ENCODE measurements at places on chromosomes 5 and 9.

GRCh38 chr5:149323210-149323609 is 22.1 kb upstream of the GRPEL2 start:
- DNase-seq: no peak

DNA sequence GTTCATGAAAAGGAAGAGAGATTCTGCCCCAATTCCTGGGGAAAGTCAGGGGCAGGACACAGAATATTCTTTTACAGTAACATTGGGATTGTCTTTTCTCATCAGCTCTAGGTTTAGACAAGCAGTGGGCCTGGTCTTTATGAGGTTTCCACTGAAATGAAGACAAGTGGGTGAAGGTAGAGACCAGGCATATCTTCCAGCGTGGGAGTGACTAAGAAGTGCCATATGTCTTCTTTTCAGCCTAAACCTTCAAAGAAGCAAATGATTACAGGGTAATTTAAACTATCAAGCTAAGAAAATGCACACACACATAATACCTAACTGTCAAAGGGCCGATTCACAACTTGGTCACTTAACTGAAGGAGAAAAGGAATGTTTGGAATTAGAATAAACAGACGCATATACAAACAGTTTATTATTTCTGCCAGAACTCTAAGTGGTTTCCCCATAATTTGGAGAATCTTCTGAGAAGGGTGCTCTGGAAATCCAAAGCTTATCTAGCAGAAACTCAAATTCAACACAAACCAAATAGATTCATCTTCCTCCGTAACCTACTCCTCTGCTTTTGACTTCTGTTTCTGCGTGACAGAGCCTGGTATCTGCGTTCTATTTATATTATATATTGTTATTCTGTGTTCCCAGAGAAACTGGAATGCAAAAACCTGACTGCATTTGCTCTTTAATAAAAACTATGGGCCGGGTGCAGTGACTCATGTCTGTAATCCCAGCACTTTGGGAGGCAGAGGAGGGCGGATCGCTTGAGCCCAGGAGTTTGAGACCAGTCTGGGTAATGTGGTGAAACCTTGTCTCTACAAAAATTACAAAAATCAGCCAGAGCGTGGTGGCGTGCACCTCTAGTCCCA is 22.0 kb upstream of the TEK start:
- no peak for DNase-seq

DNA sequence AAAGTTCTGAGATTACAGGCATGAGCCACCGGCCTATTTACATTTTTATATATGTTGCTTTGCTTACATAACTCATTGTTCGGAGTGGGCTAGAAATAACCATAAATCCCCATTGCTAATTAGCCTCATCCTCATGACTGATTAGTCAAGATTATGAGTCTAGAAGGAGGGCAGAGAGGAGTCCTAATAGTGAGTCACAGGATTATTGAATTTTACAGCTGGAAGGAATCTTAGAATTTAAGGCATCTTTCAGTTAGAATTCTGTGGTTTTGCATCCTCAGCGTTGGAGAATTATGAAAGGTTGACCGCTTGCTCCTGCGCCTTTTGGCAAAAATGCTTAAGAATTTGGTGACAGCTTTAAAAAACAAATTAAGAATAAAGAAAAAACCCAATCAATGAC is 2.6 kb upstream of the PBX3 start:
- no peak for DNase-seq

DNA sequence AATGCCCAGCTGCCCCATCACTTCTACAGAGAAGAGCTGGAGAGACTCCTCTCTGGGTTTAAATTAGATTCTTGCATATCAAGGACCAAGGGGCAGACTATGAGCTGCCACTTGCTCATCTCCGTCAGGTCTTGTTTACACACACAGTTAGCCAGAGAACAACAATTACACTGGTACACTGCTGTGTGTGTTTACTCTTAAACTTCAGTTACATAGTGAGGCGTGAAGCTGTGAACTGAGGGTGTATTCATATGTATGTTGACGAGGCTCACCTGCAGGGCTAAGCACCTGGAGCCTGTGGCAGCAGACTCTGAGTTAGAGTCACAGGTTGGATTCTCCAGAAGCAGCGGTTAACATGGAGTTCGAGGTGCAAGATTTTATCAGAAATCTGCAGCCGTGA is 155.4 kb upstream of the ANKH start:
- DNase-seq: no peak

GRCh38 chr5:110880413-110880812 is 141.6 kb downstream of the SLC25A46 start:
- no peak for DNase-seq

DNA sequence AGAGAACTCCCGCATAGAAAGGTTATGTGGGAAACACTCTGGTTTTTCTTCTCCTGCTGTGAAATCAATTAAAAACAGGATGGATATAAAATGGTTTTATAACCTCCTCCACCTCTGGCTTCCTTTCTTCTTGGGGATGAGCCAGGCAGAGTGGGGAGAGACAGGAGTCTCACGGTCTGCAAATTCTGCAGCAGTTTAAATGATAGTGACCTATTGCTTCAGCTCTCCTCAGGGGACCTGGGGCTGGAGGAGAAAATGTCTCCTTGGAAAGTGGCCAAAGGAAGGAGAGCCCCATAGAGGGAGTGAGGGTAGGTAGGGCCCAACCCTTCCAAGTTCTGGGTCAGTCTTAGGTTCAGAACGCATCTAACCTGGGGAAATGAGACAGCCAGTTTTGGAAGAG is 118.8 kb downstream of the MTX3 start:
- DNase-seq: no peak

GRCh38 chr5:9710069-9710468 is 79.9 kb upstream of the TAS2R1 start:
- DNase-seq: no peak

DNA sequence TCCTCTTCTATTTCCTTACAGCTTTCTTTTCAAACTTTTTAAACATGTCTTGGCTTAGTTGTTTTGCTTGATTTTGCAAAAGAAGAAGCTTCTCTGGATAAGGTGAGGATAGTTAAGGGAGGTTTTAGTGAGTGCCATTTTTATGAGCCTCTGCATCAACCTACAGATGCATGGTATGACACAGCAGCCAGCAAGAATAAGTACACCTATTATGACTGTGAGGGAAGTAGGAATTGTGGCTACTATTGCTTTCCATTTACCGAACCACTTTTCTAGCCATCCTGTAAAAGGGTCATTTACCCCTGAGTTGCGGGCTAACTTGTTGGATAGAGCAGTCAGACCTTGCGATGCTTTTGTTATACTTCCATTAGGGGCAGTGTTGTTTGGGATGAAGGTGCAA is 7.0 kb upstream of the TUT7 start:
- no peak for DNase-seq

DNA sequence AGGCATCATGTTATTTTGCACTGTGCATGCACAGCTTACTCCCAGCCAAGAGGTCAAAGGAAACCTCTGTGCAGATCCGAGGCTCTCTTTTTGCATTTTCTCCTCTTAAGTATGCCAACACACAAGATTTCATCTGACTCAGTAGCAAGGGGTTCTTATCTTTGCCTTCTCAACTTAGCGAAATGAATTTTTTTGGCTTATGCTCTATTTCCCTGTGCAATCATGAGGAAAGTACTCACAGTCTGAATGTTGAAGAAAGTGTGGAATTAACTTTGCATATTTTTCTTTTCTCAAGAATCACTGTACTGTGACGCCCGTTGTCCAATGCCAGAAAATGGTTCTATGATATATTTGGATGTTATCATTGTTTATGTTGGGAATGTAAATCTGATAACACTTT is 173.5 kb upstream of the FBXL7 start:
- no peak for DNase-seq

- DNase-seq: no peak
Measured at GRCh38 chr5:11564706-11565105, 339.5 kb downstream of the CTNND2 start.

DNA sequence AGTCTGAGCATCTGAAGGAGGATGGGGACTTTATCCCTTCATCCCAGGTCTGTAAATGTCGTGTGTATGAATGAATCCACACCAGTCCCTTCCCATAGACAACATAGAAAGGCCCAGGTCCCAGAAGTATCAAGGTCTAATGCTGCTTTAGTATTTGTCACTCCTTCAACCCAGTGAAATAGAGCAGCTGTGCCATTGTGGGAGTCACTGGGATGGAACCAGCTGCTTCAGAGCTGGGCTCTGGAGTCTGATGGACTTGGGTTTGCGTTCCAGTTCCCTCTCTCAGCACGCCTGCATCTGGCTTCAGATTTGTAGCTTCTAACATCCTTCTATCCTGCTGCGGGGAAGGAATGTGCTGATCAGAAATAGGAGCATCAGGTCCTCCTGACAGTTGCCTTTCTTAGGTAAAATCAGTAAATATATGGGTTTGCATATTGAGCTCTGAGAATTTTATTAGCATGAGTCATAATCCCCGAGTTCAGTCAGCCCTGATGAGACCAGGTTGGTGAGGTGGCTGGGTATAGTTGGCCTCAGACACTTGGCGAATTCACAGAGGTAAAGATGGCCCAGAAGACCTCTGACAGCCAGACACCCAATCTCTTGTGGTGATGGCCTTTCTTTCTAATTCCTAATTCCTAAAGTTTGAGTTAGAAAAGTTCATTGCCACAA is 10.1 kb downstream of the ACO1 start:
- DNase-seq: no peak

GRCh38 chr9:19689328-19690101 is 99.3 kb downstream of the SLC24A2 start:
- DNase-seq: no peak

DNA sequence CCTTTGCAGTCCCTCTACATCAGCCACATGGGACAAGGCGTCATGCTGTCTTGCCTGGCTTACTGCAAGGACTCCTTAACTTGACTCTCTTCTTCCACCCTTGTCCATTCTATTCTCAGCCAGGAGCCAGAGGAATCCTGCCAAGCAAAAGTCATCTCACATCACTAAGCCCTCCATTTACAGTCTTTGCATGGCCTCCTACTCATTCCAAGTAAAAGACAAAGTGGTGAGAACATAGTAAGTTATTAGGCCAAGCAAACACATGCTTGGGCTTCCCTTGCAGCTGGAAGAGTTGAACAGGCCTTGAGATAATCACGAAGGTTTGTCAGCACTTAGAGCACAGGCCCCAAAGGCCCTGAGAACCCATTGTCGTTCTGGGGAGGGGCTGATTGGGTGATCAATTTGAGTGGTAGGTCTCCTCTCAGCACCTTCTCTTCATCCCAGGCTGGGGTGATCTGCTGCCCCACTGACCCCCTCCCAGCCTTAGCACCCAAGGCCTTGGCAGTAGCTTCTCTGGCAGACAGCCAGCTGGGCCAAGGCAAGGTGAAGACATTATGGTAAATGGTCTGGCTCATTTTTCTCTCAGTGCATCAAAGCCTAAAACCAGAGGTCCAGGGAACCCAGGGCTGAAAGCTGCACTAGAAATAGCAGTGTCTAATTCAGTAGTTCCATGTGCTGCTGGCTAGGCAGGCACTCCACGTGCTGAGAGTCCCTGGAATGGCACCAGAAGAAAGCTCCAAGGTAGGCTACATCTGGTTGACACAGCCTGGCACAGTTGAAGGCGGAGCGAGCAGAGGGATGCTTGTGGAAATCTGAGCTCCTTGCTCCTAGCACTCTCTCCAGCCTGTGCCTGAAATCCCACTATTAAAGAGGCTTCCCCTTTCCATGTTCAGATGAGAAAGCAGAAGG is 121.4 kb downstream of the ASTN2 start:
- DNase-seq: no peak

GRCh38 chr5:18745042-18745987 is 1111.1 kb downstream of the TAF11L14 start:
- no peak for DNase-seq

- no peak for DNase-seq
Measured at GRCh38 chr9:128945798-128946501, 1.5 kb downstream of the DOLK start.

DNA sequence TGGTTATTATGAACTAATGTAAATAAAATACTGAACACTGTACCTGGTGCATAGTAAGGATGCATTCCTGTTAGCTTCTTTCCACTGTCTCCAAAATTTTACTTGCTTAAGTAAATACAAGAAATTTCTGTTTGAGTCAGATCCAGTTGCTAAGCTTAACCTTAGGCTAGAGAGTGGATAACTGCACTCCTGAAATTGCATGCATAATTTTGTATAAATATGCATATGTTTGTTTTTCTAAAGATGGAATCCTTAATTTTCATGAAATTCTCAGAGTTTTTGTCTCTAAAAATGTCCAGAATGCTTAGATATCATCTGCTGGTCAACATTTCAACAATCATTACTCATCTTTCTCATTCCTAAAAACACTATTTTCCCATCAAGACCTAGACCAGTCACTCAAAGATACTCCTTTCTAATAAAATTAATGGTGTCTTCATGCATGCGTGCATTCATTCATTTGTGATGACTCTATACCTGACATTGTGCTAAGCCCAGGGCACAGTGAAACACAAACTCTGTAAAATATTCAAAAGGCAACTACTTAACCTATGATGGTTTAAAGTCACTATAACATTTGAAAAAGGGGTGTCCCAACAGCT is 284.8 kb downstream of the SEC61B start:
- DNase-seq: no peak

Measured in cortex of kidney (tissue), 1 donor.